ENCODE measurements at places on chromosomes 5 and 9.

- DNase-seq = no peak
Observed at GRCh38 chr9:22215521-22215920, 206.4 kb upstream of the CDKN2B start.

DNA sequence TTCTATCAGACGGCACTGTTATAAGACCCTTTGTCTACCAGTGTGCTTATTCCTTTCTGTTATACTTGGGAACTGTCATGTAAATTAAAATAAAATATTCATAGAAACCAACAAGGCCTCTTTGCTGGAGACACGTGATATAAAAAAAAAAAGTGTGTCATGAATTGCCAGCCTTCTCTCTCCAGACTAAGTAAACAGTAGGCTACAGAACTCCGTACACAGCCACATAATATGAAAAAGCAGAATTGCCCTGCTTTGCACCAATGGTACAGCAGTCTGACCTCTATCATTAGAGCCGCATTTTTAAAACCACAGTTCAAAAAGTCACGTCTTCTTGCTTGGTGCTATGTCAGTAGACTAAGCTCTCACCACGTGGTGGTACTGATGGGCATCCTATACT, 231.3 kb downstream of the SEMA5A start:
- DNase-seq = no peak

DNA sequence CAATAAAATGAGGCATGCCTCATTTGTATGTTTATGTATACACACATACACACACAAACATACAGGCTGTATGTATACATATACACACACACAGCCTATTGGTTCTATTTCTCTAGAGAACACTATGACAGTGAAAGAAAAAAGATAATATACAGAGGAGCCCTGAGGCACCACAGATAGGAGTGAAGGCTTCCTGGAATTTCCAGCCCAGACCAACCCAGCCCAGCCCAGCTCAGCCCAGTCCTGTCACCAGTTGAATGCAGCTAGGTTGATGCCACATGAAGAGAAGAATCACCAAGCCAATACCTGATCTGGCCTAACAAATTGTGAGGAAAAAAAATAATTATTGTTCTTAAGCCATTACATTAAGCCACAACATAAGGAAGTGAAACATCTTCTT, 126.9 kb upstream of the PDE4D start:
- no peak for DNase-seq

DNA sequence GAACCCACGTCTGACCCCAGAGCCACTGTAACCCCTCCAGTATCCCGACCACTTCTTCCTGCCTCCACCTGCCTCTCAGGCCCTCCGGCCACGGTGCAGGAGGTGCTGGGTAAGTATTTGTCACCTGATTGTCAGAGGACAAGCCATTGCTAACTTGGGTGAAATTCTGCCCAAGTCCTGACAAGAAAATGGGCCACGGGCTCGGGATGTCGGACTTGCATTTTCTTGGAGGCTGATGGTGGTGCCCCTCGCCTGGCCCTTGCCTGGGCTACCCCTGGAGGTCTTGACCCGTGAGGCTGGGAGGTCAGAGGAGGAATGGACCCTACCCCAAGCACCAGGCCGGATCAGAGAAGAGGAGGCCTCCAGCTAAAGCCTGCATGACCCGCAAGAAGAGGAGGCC, 149.7 kb upstream of the COL5A1 start:
- no peak for DNase-seq

DNA sequence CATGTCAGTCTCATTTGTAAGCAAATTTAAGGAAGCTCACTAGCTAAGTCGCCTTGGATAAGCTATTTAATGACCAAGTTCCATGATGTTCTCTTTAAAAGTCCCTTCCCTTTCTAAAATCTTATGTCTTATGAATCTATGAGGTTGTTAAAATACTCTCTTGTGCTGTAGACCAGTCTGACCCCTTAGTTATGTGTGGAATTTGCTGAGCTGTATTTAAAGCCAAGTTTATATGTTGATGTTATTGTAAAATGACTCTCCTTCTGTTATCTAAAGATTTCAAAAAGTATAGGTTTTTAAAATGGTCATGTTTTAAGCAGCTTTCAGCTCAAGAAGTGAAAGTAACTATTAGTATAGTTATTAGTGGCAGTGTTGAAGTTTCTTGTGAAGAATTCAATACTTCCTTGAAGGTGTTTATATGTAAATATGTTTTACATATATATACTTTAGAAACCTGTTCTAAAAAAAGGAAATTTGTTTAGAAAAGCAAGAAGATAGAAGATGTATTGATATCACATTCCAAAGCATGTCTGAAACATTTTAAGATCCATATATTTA, 92.2 kb downstream of the CDC42SE2 start:
- DNase-seq = no peak

- no peak for DNase-seq
Observed at GRCh38 chr5:66407765-66408164, 188.4 kb upstream of the MAST4 start.

GRCh38 chr5:10332301-10332700, 21.2 kb upstream of the MARCHF6 start:
- DNase-seq = no peak

DNA sequence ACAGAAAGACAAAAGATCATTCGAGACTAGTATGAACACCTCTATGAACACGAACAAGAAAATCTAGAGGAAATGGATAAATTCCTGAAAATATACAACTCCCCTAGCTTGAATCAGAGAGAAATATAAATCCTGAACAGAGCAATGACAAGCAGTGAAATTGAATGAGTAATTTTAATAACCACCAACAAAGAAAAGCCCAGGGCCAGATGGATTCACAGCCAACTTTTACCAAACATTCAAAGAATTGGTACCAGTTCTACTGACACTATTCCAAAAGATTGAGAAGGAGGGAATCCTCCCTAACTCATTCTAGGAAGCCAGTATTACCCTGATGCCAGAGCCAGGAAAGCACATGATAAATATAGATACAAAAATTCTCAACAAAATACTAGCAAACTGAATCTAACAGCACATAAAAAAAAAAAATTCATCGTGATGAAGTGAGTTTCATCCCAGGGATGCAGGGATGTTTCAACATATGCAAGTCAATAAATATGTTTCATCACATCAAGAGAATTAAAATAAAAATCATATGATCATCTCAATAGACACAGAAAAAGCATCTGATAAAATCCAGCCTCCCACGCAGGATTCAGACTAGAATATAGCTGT, 25.2 kb upstream of the PTGER4 start:
- no peak for DNase-seq

Data from RCC 7860 (cell line).